ENCODE measurements at places on chromosomes 13 and 19. TPM values are rescaled to one million over a fixed set of nuclear protein-coding genes. Genes with fewer than 3 reads are reported as not detected.

DNA sequence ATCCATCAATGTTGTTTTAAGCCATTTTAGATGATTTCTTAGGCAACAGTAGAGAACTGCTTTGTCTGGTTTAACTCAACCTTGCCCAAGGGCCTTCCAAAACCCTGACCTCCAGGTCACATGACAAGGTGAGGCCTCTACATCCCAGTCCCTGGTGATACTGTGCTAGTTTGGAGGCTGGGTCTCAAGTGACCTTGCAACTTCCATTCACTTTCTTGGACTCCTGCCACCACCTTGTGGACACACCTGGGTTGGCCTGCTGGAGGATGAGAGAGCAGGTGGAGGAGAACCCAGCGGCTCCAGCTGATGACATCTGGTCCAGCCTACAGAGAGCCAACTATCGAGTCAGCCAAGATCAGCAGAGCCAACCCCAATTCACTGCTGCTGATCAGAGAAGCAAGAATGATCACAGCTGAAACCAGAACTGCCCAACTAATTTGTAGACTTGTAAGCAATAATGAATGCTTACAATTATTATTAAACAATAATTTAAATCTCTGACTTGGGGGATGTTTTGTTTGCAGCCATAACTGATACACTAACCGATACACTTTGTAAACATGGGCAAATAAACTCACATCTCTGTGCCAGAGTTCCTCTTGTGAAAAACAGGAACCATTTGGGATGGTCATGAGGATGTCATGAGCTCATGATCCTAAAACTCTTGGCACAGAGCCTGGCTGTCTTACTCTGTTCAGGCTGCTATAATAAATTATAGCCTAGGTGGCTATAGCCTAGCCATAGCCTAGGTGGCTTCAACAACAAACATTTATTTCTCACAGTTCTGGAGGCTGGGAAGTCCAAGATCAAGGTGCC, 11.5 kb downstream of the FAM187B start:
- no peak for DNase-seq

DNA sequence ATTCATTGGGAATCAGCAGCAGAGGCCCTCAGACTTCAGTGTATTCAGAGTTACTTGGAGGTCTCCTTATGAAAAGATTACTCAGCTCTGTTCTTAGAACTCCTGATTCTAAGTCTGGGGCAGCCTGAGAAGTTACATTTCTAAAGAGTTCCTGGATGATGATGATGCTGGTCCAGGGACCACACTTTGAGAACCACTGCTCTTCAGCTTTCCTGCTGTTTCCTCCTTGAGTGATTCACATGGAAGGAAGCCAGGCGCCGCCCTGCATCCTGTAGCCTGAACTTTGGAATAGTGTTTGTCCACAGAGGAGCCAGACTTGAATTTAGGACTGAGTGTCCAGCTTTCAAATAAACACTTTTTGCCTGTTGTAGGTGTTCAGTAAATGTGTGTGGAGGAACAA, 2.9 kb downstream of the CEBPG start:
- peak; percentile 76 for DNase-seq

The HCST gene
- total RNA-seq: 2.1 TPM

DNA sequence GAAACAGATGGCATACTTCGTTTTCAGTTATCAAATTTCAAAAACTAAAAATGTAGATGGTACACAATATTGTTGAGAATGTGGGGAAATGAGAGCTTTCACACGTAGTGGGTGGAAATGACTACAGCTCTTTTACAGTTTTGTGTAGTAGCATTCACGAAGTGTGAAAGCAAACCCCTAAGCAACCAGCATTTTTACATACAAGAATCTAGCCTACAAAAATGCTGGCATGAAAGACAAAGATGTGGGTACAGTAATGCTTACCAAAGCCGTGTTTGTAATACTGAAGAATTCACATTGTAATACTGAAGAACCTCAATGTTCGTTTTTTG, 6.3 kb upstream of the ZNF283 start:
- no peak for DNase-seq

The NCAN gene
- total RNA-seq: not detected

GRCh38 chr19:46202872-46203860, 26.4 kb upstream of the IGFL1 start:
- DNase-seq: no peak

DNA sequence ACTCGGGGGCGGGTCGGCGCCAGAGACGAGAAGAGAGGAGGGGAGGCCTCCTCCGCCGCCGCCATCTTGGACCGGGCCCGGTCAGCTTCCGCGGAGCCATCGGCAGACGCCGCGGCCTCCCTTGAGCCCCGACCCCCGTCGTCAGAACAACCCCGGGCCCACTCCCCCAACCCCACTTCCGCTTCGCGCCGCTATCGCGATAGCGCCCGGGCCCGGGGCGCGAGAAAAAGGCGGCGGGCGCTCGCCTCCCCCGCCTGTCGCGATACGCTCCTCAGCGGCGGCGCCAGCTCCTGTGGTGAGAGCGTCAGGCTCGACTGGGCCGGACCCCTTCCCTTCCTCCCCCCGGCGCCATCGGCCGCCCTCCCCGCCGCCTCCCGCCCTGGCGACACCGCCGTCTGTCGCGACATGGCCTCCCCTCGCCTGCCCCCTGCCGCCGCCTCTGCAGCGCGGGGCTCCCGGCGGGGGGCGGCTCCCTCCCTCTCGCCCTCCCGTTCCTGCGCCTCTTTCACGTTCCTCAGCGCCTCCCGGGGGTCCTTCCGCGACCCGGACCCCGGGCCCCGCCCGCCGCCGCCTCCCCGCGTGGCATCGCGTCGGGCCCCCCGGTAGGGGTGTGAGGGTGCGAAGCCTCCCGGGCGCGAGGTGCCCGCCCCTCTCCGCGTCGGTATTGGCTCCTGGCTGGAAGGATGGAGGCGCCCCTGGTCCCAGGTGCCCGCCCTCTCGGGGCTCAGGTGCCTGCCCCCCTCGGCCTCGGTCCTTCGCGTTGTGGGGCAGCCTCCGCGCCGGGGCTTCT, at the start of gene CNOT3:
TSS of gene CNOT3 (plus strand) at position 64 of the 790 bp plus-strand sequence. CDS start 5,217 bp downstream, outside the sequence.
- DNase-seq: no peak

DNA sequence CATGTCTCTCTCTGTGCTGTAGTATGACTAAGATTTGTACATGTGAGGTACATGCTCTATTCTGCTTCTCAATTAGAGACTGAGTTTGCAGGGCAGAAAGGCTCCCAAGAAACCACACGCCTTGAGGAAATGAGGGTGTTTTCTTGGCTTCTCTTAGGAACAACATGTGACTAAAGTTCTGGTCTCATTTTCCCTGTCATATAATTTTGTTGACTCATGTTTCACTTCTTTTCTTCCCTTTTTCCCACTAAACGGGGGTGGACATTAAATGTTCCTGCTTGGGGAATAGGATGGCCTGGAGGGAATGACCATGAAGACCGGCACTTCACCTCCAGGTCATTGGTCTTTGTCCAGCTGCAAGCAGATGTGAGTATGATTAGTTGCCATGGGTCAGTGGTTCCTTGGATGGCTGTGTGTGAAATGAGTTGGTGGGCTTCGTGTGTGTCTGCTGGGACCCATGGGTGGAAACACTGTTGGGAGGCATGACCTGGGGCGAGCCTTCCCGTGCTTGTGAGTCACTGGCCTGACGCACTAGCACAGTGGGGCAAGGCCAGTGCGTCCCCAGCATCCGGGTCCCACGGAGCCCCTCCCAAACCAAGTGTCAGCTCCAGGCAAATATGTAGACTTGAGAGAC, 56.6 kb downstream of the COL4A1 start:
- DNase-seq: peak; percentile 80

- DNase-seq: no peak
These were observed 14.3 kb downstream of the HNRNPM start for GRCh38 chr19:8459095-8459494.

DNA sequence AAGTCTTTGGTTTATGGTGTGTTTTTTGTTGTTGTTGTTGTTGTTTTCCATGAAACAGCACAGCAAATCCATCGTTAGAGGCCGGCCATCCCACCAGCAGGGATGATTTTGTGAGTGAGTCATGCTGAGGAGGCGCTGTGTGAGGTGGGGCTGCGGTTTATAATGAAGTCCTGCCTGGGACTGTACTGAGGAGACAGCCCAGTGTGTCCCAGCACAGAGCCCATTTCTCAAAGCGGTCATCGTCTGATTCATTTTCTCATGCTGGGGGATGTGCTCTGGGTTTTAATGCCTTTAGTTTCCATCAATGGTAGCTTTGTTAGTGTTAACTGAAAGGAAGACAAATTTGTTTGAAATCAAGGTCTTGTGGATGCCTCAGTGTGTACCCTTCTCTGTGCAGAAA, 129.3 kb upstream of the SERP2 start:
- peak; percentile 9 for DNase-seq

DNA sequence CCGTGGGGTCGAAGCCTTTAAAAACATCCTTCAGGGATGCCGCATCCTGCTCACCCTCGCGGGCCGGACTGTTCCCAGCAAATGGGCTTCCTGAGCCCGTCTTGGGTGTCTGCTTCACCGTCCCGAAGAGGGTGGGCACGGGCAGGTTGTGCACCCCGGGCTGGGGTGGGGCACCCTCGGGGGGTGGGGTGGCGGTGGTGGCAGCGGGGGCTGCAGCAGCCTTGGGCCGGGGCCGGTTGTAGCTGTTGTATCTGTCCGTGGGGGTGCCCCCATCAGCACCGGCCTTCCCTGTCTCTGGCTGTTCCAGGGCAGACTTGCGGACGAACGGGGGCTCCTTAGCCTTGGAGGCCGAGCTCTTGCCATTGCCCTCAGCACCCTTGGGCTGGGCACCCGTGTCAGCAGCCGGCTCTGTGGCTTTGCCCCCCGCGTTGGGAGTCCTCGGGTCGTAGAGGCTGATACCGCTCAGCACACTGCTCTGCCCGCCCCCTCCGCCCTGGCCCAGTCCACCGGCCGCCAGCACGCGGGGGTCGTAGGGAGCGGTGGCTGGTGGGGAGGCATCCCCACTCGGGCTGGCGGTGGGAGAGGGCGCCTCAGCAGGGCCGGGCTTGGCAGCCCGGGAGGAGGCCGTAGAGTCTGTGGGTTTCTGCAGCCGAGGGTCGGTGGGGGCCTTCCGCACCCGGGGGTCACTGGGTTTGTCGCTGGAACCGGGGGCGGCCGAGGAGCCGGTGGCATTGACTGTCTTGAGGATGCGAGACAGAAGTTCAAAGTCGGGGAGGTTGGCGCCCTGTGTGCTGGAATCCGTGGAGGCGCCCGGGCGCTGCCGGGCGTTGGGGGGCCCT, 18.2 kb upstream of the TMEM160 start:
- no peak for DNase-seq

DNA sequence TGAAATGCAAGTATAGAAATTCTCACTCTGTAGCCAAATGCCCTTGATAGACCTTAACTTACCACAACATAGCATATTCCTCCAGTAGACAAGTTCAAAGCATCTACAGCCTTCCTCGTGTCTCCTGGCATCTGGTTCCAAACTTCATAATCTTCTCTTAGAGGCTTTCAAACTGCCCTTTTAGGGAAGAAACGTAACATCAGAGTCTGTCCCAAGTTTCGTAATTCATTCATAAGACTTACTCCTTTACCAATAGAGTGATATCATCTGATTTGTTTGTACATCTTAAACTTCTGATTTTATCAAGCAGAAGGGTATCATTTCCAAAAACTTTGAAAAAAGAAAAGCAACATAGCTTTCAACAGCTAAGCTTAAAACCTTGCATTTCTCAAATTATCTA, 137.4 kb downstream of the SPRY2 start:
- no peak for DNase-seq

The CASP14 gene
- not detected for total RNA-seq

The RGCC gene
- total RNA-seq: not detected

GRCh38 chr13:42680748-42681147, 100.6 kb upstream of the FAM216B start:
- DNase-seq: no peak

The FARP1 gene
- 144 TPM for total RNA-seq

DNA sequence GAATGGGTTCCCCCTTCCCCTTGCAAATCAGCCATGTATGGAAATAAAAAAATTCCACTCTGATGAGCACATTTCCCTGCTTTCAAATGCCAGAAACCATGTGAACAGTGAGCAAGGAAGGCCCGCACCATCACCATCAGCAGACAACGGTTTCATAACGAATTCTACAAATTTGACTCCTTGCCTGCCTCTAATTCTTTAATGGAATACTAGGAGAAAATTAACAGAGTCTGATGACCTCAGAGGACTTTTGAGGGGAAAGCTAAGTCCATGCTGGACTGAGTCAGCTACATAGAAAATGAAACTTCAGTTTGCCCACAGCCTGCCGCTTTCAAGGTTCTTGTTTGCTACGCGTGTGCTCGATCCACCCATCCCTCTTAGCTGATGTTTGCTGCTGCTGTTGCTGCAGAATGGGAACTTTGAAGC, 46.7 kb upstream of the KL start:
- peak; percentile 30 for DNase-seq

- DNase-seq: peak; percentile 7
These were observed 55.4 kb upstream of the USE1 start for GRCh38 chr19:17159466-17160393.

DNA sequence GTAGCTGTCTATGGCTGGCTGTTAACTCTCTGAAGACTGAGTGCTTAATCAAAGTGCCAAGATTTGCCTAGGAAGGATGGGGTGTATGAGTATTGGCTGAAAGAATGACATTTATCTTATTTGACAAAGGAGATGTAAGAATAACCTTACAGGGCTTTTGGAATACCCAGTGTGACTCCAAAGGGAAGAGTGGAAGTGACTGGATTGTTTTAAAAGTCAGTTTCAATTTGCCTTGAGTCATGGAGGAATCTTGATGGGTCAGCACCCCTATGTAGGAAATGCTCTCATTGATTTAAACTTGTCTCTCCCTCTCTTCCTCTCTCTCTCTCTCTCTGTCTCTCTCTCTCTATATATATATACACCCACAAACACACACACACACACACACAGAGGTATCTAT, 118.4 kb upstream of the CLDN10 start:
- no peak for DNase-seq

The SIGLEC14 gene
- not detected for total RNA-seq

GRCh38 chr13:36817996-36818803, 822 bp upstream of the RFXAP start:
- no peak for DNase-seq

The SIAH3 gene
- total RNA-seq: not detected

DNA sequence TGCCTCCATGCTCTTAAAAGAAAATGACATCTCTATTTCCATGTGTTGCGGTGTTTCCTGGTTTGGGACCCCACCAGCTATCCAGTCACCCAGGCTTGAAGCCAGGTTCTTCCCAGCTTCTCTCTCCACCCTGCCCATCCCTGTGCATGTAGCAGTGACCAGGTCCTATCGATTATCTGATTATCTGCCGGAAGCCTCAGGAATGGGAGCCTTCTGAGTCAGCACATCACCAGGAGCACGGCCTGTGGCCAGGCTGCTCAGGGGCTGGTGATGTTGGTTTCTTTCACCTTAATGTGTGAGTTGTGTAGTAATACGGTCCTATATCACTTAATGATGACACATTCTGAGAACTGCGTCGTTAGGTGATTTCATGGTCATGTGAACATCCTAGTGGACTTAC, 33.7 kb downstream of the PPP1R37 start:
- no peak for DNase-seq

GRCh38 chr19:11560404-11561051, 1.5 kb upstream of the ELOF1 start:
- peak; percentile 68 for DNase-seq

- no peak for DNase-seq
These were observed 22.1 kb downstream of the CACNA1A start for GRCh38 chr19:13484166-13484565.

All from HFFc6 (cell line).